ENCODE measurements at places on chromosomes 1 and 21. TPM values are rescaled to one million over a fixed set of nuclear protein-coding genes. Genes with fewer than 3 reads are reported as not detected.

DNA sequence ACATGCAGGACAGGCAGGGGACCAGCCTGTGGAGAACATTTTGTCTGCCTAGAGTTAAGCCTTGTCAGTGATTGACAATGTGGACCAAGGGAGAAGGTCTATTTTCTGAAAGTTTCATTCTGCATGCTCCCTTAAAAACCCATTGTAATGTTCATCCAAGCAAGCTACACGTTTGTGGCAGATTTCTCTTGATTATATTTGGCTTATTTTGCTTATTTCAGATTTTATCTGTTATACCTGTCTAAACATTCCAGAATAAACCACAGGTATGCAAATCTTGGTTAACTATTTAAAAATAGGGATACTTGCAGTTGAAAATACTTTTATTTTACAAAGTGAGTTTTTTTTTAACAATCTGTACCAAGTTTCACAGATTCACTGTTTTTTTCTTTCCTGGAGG lies 78.2 kb upstream of the F3 start:
- no peak for DNase-seq

- DNase-seq = no peak
Measured at GRCh38 chr1:159914252-159915018, 10.9 kb downstream of the TAGLN2 start.

DNA sequence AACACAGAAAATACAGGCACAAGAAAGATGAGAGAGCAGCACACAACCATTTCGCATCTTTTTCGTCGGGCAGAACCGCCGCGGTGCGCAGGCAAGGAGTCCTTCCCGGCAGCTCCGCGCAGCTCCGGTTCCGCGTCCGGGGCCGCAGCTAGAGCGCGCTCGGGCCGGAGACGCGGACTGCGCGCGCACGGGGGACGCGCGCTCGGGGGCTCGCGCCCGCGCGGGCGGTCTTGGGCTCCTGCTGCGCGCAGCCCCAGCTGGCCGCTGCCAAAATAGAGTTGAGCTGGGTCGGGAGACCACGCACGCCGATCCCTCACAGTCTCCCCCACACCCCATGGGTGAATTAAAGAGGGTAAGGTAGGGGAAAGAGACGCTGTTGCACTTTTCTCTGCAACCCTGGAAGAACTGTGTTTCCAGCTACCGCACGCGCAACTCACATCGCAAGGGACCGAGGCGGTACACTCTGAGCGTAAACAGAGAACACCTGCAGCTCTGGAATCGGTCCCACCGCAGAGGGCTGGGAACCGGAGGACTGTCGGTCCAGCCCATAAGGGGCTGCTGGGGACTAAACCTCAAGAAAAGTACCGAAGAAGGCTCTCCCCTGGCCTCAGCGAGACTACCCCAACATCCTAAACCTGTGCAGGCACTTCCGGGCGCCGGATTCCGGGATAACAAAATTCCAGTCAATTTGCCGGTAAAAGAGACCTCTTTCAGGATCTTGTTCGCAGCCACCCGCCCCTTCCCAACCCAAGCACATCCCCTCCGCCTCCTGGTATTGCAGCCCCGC lies 1.7 kb downstream of the NR5A2 start:
- DNase-seq = no peak

DNA sequence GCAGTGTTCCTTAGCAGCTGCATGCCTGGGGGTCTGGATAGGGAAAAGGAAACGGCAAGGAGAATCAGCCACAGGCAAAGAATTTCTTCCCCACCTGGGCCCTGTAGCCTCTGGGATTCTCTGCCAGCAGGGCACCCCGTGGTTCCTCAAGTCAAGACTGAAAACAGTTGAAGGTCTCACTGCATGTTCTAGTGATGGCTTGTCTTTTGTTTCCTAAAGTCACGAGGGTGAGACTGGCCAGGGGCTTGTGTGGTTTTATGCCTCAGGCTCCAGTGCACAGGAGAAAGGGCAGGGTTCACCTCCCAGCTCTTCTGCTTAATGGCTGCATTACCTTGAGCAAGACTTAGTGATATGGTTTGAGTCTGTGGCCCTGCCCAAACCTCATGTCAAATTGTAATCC lies 53.2 kb upstream of the B3GALT5 start:
- DNase-seq = no peak

DNA sequence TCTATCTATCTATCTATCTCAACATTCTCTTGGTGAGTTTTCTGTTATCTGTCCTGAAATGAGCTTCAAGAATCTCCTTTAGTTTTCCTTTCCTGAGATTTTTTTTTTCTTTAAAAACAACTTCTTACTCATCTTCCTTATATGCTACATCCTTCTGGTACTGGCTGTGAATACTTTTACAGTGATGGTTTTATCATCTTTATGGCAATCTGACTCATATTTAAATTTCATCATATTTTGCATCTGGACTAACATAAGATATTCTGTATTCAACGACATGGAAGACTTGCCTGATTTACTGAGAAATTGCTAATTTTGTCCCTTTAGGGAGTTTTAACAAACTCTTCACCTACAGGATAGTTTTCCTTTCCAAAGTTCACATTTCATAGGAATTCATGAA lies 33.0 kb downstream of the PDE4B start:
- DNase-seq = no peak

DNA sequence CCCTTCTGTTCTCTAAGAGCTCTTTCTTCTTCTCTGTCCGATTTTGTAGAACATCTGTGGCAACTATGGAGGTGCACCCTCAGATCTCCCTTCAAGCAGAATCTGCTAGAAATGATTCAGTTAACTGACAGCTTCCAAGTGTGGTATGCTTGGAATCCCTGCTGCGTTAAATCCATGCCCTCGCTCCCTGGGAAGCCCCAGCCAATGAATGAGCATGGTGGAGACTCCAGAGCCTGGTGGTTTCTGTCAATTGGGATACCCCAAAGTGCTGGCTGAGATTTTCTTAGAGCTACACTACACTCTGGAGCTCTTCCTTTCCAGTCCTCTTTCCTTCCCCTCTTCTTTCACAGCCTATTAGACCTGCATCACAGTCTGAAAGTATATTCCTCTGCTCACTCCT lies 116.3 kb upstream of the C1orf21 start:
- DNase-seq = no peak

- no peak for DNase-seq
Measured at GRCh38 chr1:200157715-200158114, 130.2 kb downstream of the NR5A2 start.

FLG2 gene
- 0.26 TPM for polyA plus RNA-seq

KLHL20 gene
- 25.1 TPM for polyA plus RNA-seq

CDC42 gene
- polyA plus RNA-seq = 357 TPM

SIPA1L2 gene
- polyA plus RNA-seq = 40.8 TPM

Data from left renal cortex interstitium (tissue), 4 donors.